Left lung (tissue), 14 donors: ENCODE measurements at places on chromosomes 16 and 17.
A peak's percentile ranks its signal among the peaks of the same experiment; 100 is the strongest.

DNA sequence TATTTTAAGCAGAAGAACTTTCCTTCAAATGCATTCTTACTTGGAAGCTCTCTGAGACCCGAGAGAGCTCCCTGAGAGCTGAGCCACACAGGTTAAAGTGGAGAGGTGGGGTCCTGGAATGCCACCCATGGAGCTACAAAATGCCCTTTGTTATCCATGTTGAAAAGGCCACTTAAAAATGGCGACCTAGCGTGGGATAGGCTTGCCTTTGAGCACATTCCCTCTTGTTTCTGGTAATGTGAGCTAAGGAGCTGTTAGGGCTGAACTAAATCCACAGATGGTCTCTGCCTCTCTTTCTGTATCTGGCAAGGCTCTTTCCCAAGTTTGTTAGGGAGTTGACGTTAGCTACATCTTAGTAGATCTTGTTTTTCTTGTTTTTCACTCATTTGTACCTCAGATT lies 171.6 kb downstream of the SNX29 start:
- no peaks in the 10 kb centered on the region for H3K36me3 ChIP-seq
- no peak for DNase-seq
- no peak overlapping the region for H3K4me3 ChIP-seq
- H3K4me1 ChIP-seq = no peaks in the 10 kb centered on the region
- no peaks in the 10 kb centered on the region for H3K27me3 ChIP-seq

DNA sequence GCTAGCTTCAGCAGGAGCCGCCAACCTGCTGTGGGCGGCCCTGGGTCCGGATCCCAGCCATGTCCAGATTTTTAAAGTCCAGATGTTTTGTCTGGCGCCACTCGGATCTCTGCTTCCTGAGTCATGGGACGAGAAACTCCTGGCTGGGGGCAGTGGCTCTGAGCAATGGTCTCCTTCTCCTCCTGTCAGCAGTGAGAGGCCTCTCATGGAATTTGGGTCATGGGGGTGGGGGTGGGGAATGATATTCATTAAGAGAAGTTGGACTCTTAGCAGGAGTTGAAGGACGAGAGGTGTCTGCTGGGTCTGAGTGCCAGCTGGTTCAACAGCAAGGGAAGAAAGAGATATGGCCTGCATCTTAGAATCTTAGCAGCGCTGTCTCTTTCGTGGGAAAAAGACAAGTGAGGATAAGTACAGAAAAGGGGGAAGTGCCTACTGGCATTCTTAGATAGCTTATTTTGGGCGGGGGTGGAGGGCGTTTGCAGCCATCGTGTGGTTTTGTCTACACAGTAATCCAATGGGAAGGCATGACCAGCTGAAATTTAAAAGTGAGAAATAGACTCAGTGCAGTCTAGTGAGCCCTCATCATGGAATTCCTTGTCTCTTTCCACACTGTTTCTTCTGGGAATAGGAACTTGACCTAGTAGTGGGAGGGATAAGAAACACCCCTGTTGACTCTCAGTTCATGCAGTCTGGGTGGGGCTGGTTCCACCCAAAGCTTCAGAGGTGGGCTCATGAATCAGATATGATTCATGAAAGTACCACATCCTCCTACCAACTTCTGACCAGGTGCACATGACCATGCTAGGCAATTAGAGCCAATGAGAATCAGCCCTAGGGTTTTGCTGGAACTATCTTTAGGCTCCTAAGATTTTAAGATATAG lies 80.5 kb downstream of the MYH13 start:
- H3K27ac ChIP-seq = no peak overlapping the region
- no peaks in the 10 kb centered on the region for H3K36me3 ChIP-seq
- H3K4me3 ChIP-seq = no peak overlapping the region
- no peaks in the 10 kb centered on the region for H3K4me1 ChIP-seq

DNA sequence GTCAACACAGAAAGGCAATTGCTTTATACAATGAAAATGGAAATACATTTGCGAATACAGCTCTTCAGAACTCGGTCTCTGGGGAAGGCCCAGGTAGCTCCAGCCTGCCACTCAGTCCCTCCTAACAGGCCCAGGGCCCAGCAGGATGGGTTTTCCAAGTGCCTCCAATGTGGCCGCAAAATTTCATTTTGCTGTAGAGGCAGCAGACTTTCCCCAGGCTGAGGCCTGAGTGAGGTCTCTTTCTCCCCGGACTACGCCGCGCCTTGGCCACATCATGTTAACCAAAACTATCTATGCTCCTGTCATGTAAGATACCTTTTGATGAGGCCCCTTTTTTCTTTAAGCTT lies 606.0 kb upstream of the SALL1 start:
- H3K36me3 ChIP-seq = no peaks in the 10 kb centered on the region
- DNase-seq = no peak
- H3K27ac ChIP-seq = no peak overlapping the region
- no peak overlapping the region for H3K4me3 ChIP-seq
- peaks cover 16% of the 10 kb centered on the region for H3K27me3 ChIP-seq

DNA sequence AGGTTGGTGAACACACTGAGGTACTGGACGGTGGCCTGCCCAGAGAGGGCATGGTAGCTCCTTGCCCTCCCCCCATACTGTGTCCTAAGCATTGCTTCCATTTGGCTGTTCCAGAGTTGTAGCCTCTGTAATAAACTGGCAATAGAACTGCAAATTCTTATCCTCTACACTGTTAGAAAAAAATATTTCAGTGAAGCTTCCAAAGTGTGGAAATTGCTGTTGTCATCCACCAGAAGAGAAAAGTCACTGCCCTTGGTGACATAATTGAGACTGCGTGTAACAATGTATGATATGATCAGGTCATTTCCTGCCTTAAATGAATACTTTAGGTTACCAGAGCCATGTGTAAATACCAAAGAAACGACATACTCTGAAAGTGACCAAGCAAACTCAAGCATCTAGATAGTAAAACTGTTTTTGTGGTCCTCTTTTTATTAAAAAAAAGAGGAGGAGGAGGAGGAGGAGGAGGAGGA lies 65.9 kb downstream of the CEP95 start:
- peaks cover 77% of the 10 kb centered on the region for H3K36me3 ChIP-seq
- H3K4me1 ChIP-seq = peaks cover 6% of the 10 kb centered on the region
- H3K27ac ChIP-seq = peak overlapping the region; percentile 13
- H3K4me3 ChIP-seq = no peak overlapping the region

- peaks cover 20% of the 10 kb centered on the region for H3K4me1 ChIP-seq
- peak overlapping the region; percentile 93 for H3K27ac ChIP-seq
- no peaks in the 10 kb centered on the region for H3K36me3 ChIP-seq
- H3K27me3 ChIP-seq = no peaks in the 10 kb centered on the region
These were observed 17.3 kb upstream of the EEF2K start for GRCh38 chr16:22188595-22189442.

- H3K27ac ChIP-seq = no peak overlapping the region
- H3K36me3 ChIP-seq = no peaks in the 10 kb centered on the region
- no peaks in the 10 kb centered on the region for H3K27me3 ChIP-seq
- no peaks in the 10 kb centered on the region for H3K4me1 ChIP-seq
These were observed 35.2 kb upstream of the ATP2C2 start for GRCh38 chr16:84332975-84333684.

- H3K36me3 ChIP-seq = peaks cover 77% of the 10 kb centered on the region
- peak; percentile 66 for DNase-seq
- H3K27ac ChIP-seq = no peak overlapping the region
- no peak overlapping the region for H3K4me3 ChIP-seq
These were observed 38.0 kb upstream of the CDH15 start for GRCh38 chr16:89133457-89134127.

DNA sequence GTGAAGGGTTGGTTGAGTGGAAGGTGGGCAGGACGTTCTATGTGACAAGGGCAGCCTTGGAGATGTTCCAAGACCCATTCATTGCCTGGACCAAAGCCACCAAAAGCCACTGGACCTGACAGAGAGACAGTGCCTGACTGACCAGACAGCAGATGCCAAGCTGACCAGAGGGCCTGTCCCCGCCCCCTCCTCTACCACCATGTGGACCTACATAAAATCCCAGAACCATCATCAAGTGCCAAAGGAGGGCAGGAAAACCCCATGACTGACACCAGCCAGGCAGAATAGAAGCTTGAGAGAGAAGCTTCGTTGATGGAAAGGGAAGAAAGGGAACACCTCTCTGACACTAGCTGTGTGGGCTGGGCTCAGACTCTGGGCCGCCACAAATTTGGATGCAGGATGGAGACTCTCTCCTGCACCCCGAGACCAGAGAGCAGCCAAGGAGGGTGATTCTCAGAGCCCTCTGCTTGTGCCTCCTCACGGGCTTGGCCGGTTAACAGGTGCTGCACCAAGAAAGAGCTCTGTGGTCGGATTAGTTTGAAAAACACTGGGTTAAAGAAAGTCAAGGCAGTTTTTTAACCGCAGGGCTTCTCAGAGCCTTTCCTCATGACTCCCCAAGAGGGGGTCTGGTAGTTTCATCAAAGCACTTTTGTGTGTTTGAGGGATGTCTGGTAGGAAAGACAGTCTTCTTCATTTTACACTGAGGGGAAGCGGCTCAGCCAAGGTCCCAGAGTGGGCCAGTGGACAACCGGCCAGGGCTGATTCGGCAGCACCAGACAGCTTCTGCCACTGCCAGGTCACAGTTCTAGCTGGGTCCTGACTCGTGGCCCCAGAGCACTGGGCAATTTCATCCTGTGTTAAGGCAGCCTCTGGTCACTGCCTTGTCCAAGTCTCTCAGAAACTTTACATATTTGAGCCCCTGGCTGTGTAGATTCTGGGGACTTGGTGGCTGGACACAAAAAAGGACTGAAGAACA lies 1.7 kb downstream of the TNFRSF13B start:
- no peak overlapping the region for H3K4me3 ChIP-seq
- DNase-seq = no peak
- no peaks in the 10 kb centered on the region for H3K4me1 ChIP-seq
- no peak overlapping the region for H3K27ac ChIP-seq
- no peaks in the 10 kb centered on the region for H3K27me3 ChIP-seq

DNA sequence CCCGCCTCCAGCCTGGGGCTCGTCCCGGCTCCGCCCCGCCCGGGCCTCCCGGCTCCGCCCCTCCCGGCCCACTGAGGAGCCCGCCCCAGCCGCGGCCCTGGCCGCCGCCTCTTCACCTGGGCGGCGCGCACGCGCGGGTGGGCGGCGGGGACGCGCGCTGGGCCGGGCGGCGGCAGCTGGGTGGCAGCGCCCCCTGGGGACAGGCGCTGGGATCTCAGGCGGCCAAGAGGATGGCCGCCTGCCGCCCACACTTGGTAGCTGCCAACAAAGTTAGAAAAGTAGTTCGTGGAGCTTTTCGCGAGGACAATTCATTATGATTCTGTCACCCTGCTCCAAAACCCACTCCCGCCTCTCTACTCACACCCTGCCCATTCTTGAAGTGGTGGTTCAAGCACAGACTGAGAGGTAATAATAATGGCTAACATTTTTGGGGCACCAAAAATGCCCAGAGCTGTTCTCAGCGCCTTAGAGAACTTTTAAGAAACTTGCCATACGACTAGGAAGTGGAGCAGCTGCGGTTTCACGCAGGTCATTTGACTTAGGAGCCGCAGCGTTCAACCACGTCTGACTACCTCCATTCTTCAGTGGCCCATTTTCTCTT lies 340 bp upstream of the MYO1D start:
- DNase-seq = peak; percentile 97
- no peaks in the 10 kb centered on the region for H3K27me3 ChIP-seq
- peak overlapping the region; percentile 83 for H3K27ac ChIP-seq
- H3K4me3 ChIP-seq = peak overlapping the region; percentile 66
- no peaks in the 10 kb centered on the region for H3K36me3 ChIP-seq

- H3K27ac ChIP-seq = no peak overlapping the region
- no peak overlapping the region for H3K4me3 ChIP-seq
- no peaks in the 10 kb centered on the region for H3K36me3 ChIP-seq
- peaks cover 8% of the 10 kb centered on the region for H3K4me1 ChIP-seq
These were observed 11.4 kb downstream of the NETO2 start for GRCh38 chr16:47132308-47132707.

GRCh38 chr16:77213542-77214106 lies 14.4 kb downstream of the SYCE1L start:
- peaks cover 13% of the 10 kb centered on the region for H3K4me1 ChIP-seq
- H3K27me3 ChIP-seq = peaks cover 26% of the 10 kb centered on the region
- no peak overlapping the region for H3K4me3 ChIP-seq
- DNase-seq = no peak
- no peak overlapping the region for H3K27ac ChIP-seq
- H3K36me3 ChIP-seq = no peaks in the 10 kb centered on the region

GRCh38 chr17:13825526-13826040 lies 223.9 kb upstream of the HS3ST3A1 start:
- no peak for DNase-seq
- no peaks in the 10 kb centered on the region for H3K4me1 ChIP-seq
- H3K27me3 ChIP-seq = no peaks in the 10 kb centered on the region
- H3K36me3 ChIP-seq = no peaks in the 10 kb centered on the region
- H3K27ac ChIP-seq = no peak overlapping the region

GRCh38 chr16:27625050-27625697 lies 75.2 kb downstream of the KATNIP start:
- no peak overlapping the region for H3K4me3 ChIP-seq
- peaks cover 7% of the 10 kb centered on the region for H3K4me1 ChIP-seq
- no peaks in the 10 kb centered on the region for H3K36me3 ChIP-seq
- H3K27ac ChIP-seq = no peak overlapping the region
- no peak for DNase-seq
- no peaks in the 10 kb centered on the region for H3K27me3 ChIP-seq

DNA sequence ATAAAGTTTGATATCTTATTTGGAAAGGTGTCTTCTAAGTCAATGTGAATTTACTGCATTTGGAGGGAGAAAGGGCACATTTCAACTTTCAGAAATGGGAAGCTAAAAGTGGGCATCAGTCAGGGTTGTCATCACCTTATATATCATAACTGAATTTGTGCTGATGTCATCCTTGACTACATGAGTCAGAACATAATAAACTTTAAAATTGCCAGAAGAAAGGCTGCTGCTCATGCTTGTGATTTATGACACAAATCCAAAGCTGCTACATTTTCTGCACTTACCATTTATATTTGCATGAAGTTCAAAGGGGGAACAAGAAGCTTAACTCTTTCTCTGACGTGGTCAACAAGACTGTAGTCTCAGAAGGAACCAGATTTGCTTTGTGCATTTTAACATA lies 196.6 kb downstream of the UTP18 start:
- no peaks in the 10 kb centered on the region for H3K36me3 ChIP-seq
- H3K4me3 ChIP-seq = no peak overlapping the region
- no peaks in the 10 kb centered on the region for H3K4me1 ChIP-seq
- no peak for DNase-seq

DNA sequence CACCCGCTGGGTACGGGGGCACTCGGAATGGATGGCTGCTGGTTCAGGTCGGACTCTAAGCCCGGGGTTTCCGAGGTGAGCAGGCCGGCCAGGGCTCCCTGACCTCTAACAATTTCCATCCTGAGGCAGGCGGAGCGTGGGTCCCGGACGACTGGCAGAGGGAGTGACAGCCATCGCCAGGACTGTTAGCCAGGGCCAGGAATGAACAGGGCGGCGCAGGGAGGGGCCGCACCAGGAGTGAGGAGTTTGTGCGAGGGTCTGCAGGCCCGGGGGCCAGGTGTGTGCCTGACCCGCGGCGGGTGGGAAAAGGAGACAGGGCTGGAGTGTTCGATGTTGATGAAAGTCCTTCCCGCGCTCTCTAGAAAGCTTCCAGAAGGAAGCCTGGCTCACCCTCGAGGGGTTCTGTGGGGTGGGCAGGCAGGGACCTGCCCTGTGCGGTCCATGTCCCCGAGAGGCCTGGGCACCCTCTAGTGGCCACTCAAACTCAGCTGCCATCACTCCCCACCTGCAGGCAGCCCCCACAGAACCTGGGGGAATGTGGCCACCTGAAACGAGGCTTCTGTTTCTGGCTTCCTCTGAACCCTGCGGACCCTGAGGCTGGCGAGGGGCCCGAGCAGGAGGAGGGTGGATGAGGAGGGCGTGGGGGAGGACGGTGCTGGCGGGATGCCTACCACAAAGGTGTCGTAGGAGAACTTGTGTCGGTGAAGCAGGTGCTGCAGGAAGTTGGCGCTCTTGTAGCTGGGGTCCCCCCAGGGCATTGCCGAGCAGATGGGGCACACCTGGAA lies 8.2 kb downstream of the RNF166 start:
- no peaks in the 10 kb centered on the region for H3K27me3 ChIP-seq
- no peak overlapping the region for H3K27ac ChIP-seq
- H3K4me3 ChIP-seq = no peak overlapping the region
- peaks cover 58% of the 10 kb centered on the region for H3K36me3 ChIP-seq
- H3K4me1 ChIP-seq = peaks cover 45% of the 10 kb centered on the region
